ENCODE measurements at places on chromosomes 16 and 17. TPM values are rescaled to one million over a fixed set of nuclear protein-coding genes. Genes with fewer than 3 reads are reported as not detected.

The ZACN gene
- not detected for total RNA-seq

The IL17C gene
- total RNA-seq: not detected

The SLC35G6 gene
- not detected for total RNA-seq

The KRTAP4-4 gene
- total RNA-seq: not detected

The TEKT5 gene
- not detected for total RNA-seq

DNA sequence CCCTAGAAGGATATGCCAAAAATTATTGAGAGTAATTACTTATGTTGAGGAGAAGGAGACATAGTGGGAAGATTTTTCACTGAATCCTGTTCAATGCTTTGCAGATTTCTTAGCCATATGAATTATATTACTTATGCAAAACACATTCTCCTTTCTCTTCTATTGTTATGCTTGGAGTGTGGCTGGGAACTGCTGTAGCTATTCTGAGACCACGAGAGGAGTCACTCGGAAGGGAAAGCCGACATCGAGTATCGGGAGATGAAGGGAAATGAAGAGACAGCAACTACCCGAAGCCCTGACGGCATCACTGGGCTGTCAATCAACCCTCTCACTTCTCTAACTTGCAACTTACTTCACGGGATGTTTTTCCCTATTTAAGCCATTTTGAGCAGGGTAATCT, 39.6 kb downstream of the STX8 start:
- no peaks in the 10 kb centered on the region for H3K27me3 ChIP-seq
- peaks cover 14% of the 10 kb centered on the region for H3K4me1 ChIP-seq
- DNase-seq: no peak
- H3K4me3 ChIP-seq: no peak overlapping the region
- no peak overlapping the region for H3K27ac ChIP-seq
- no peaks in the 10 kb centered on the region for H3K36me3 ChIP-seq

DNA sequence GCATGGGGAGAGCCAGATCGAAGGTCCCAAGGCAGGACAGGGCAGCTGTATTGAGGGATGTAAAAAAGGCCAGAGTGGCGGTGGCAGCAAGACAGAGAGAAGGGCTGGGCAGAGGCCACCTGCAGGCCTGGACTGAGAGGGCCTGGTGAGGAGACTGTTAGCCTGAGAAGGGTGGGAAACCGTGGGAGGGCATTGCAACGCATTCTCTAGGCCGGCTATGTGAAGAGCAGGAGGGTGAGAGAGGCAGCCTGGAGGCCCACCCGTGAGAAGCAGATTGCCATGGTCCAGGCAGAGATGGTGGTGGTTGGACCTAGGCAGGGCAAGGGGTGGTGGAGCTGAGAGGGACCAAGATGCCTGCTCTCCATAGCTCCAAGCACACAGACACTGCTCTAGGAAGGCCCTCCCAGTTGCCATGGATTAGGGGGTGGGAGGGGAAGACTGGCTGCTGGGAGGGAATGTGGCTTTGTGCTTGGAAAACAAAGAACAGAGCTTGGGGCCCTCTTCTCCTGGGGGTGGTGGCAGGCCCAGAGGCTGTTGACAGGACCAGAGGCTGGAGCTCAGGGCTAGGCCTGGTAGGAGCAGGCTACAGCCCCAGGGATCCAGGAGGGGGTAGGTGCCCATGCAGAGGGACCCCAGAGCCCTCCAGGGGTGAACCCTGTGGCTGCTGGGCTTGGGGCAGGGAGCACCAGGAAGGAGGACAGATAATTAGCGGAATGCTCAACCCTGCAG, 12.4 kb upstream of the TCAP start:
- H3K27ac ChIP-seq: no peak overlapping the region
- peaks cover 6% of the 10 kb centered on the region for H3K4me1 ChIP-seq
- no peaks in the 10 kb centered on the region for H3K36me3 ChIP-seq
- H3K27me3 ChIP-seq: no peaks in the 10 kb centered on the region
- no peak for DNase-seq

- peaks cover under 1% of the 10 kb centered on the region for H3K4me1 ChIP-seq
- no peaks in the 10 kb centered on the region for H3K27me3 ChIP-seq
- H3K4me3 ChIP-seq: no peak overlapping the region
- no peaks in the 10 kb centered on the region for H3K36me3 ChIP-seq
- no peak for DNase-seq
Measured at GRCh38 chr17:44769230-44769629, 10.4 kb downstream of the ADAM11 start.

DNA sequence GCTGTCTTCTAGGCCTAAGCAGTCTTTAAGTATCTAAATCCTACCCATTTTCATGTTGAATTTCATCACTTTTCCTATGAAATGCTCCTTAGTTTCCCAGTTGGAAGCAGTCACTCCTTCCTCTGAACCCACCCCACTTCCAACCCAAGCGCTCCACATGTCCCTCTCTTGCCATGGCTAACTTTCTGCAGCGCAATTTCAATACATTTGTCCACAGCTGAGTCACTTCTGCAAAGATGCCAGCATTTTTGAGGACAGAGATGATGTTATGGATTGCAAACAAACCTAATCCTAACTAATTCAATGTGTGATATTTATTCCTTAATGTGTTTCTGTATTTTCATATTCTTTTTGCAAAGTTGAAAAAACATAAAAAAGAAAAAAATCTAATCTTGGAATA, 71.7 kb downstream of the HLF start:
- DNase-seq: no peak
- no peaks in the 10 kb centered on the region for H3K36me3 ChIP-seq
- H3K4me1 ChIP-seq: no peaks in the 10 kb centered on the region
- no peak overlapping the region for H3K4me3 ChIP-seq
- no peak overlapping the region for H3K27ac ChIP-seq

DNA sequence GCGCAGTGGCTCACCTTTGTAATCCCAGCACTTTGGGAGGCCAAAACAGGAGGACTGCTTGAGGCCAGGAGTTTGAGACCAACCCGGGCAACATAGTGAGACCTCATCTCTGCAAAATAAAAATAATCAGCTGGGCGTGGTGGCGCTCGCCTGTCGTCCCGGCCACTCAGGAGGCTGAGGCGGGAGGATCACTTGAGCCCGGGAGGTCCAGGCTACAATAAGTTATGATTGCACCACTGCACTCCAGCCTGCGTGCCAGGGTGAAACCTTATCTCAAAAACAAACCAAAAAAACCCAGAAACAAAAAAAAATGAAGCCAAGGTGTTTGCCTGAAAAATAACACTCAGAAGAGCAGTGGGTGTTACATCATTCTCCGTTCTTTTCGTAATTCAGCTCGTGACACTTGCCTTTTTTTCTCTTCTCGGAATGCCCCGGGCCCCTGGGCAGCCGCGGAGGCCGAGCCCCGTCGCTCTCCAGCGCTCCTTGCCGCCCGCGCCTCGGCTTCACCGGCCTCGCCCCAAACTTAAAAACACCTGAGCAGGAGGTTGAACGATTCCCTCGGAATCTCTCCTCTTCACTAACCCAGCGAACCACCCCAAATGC, 17.0 kb downstream of the PRCD start:
- H3K4me1 ChIP-seq: peaks cover 58% of the 10 kb centered on the region
- H3K27me3 ChIP-seq: no peaks in the 10 kb centered on the region

DNA sequence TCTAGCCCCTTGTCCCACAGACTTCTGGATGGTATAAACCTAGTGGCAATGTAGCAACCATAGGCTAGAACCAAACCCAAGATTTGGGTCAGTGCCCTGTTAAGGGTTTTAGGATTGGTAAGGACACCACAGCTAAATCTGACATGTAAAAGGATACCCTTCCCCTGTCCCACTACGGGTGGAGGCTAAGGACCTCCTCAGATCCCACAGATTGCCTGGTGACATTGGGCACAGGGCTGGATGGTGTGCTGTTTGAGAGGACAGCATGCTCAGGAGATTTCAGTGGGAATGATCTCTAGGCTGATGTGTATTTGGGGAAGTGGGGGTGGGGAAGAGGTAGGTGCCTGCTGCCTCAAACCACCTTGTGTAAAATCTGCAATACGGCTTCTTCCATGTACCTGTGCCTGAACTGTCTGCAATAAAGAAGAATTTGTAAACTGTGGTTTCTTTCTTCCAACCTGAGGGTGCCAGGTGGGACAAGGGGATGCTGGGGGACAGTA, 671 bp upstream of the EDC4 start:
- peak overlapping the region; percentile 53 for H3K27ac ChIP-seq
- H3K4me3 ChIP-seq: no peak overlapping the region
- H3K27me3 ChIP-seq: no peaks in the 10 kb centered on the region
- peaks cover 3% of the 10 kb centered on the region for H3K36me3 ChIP-seq

DNA sequence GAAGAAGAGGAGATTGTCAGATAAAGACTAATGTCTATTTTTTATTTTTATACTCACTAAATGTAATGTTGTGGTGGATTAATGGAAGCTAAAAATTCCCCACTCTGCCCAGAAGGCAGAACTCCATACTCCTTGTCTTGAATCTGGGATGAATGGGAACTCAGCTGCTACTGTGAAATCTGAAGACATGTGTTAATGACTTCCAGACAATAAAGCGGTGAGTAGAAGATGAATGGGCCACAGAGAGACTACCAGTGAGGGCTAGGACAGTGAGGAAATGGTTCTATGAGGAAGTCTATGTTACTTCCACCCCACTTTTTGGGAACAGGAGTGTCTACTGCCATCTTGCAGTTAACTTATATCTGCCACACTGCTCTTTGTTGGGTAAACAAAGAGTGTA, 726.9 kb downstream of the CDH8 start:
- no peaks in the 10 kb centered on the region for H3K4me1 ChIP-seq
- no peak overlapping the region for H3K4me3 ChIP-seq
- H3K27me3 ChIP-seq: no peaks in the 10 kb centered on the region
- DNase-seq: no peak
- H3K27ac ChIP-seq: no peak overlapping the region
- H3K36me3 ChIP-seq: no peaks in the 10 kb centered on the region
